ENCODE measurements at places on chromosomes 5 and 9. TPM values are rescaled to one million over a fixed set of nuclear protein-coding genes. Genes with fewer than 3 reads are reported as not detected.

- no peak overlapping the region for H3K4me3 ChIP-seq
- H3K4me1 ChIP-seq: no peaks in the 10 kb centered on the region
- DNase-seq: no peak
- no peaks in the 10 kb centered on the region for H3K36me3 ChIP-seq
- no peak overlapping the region for H3K27ac ChIP-seq
Observed at GRCh38 chr5:138969323-138970002, 94.3 kb upstream of the LRRTM2 start.

- no peak overlapping the region for H3K4me3 ChIP-seq
- no peaks in the 10 kb centered on the region for H3K36me3 ChIP-seq
- no peak for DNase-seq
Observed at GRCh38 chr9:113957821-113958341, 81.8 kb downstream of the ZNF618 start.

Gene MYOZ3
- total RNA-seq: 14.1 TPM

DNA sequence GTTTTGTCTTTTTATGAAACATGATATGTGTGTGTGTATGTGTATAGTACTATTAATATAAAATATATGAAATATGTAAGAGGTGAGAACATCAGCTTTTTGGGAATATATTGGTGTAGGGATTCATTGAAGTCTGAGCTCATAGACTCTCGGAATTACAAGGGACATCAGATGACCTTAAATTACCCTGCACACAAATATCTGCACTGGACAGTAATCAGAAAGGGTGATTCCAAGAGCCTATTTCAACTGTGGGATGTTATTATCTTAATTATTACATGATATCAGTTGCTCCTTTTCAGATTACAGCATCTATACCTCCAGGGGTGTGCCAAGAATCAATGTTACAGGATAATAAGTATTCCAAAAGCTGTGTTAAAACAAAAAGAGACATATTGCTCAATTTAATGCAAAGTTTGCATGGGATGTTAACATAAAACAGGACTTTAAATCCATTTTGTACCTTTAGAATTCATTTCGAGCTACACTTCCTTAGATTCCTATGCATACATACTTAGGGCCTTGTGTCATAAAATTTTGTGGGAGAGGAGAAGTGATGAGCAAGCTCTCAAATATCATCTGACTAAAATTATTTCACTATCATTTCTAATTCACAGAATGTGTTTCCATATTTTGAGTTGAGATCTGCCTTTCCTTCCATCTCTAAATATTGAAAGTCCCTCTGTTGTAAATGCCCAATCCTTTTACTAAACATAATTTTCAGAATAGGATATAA is 365.2 kb downstream of the BRINP1 start:
- no peak overlapping the region for H3K27ac ChIP-seq
- peaks cover 3% of the 10 kb centered on the region for H3K4me1 ChIP-seq
- no peaks in the 10 kb centered on the region for H3K36me3 ChIP-seq
- H3K27me3 ChIP-seq: no peaks in the 10 kb centered on the region

Gene GNE
- total RNA-seq: 21.2 TPM

Gene FABP6
- not detected for total RNA-seq

GRCh38 chr9:370086-370485 is 155.4 kb downstream of the DOCK8 start:
- no peaks in the 10 kb centered on the region for H3K36me3 ChIP-seq
- no peak overlapping the region for H3K27ac ChIP-seq
- no peak for DNase-seq
- H3K27me3 ChIP-seq: no peaks in the 10 kb centered on the region

GRCh38 chr5:107831612-107832395 is 161.1 kb upstream of the EFNA5 start:
- no peaks in the 10 kb centered on the region for H3K4me1 ChIP-seq
- H3K27me3 ChIP-seq: no peaks in the 10 kb centered on the region
- H3K4me3 ChIP-seq: no peak overlapping the region

DNA sequence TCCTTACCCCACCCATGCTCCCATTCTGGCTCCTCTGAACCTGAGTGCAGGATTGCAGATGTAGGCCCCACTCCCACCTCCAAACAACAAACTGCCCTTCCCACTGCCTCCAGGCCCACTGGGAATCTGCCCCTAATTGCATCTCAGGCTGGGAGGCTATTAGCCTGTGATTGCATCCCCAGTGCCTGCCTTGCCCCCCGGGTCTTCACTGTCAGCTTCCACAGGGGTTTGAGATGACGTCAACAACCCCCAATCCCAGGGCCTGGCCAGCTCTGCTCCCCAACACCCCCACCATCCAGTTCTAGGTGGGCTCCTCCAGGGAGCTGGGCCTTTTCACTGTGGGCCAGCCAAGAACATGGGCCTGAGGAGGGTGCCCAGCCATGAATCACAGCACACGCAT is 91.5 kb downstream of the PCDH1 start:
- H3K27me3 ChIP-seq: no peaks in the 10 kb centered on the region
- H3K4me1 ChIP-seq: no peaks in the 10 kb centered on the region
- no peak overlapping the region for H3K27ac ChIP-seq
- no peak for DNase-seq

All from aorta (tissue), 5 donors.